ENCODE measurements at places on chromosomes 12 and 14.

DNA sequence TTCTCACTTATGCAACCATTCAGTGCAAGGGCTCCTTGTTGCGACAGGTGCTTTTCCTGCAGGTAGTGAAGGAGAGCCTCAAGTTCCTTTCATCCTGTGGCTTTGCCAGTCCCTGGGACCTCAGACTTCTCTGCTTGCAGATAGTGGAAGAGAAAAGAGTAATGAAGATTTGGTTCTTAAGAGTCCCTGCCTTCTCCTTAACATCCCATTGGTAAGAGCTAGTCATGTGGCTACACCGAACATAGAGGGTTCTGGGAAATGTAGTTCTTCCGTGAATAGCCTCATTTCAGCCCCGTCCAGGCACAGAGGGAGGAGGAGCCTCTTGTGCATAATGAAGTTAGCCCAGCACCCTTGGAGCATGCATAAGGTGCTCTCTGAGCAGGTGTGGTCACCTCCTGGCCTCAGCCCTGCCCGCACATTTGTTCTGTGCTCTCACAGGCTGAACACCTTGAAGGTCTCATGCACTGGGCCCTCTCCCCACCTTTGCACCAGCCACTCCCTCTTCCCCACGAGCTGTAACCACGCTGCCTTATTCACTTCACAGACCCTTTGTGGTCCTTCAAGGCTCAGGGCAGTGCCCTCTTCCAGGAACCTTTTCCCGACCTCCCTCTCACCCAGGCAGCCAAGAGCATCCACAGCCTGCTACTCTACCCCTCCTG is 134.0 kb downstream of the BCL11B start:
- peak; percentile 1 for DNase-seq

DNA sequence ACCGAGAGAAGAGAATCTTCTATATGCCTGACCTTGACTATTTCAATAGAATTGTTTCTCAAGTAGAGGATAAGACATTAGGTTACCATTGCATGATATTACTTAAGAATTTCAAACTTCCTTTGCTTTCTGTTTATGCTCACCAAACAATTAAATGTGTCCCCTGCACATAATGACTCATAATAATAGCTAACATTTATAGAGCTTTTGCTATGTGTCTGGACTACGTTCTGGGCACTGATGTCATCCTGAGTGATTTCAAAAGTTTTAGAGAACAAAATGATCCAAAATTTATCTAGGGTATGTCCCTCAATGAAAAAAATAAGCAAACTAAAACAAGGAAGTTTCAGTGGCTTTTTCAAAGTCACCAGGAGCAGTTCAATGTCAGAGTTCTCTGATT is 38.8 kb downstream of the SLC15A5 start:
- DNase-seq = no peak

- DNase-seq = no peak
These were observed 3.6 kb upstream of the CFAP73 start for GRCh38 chr12:113145720-113146551.

DNA sequence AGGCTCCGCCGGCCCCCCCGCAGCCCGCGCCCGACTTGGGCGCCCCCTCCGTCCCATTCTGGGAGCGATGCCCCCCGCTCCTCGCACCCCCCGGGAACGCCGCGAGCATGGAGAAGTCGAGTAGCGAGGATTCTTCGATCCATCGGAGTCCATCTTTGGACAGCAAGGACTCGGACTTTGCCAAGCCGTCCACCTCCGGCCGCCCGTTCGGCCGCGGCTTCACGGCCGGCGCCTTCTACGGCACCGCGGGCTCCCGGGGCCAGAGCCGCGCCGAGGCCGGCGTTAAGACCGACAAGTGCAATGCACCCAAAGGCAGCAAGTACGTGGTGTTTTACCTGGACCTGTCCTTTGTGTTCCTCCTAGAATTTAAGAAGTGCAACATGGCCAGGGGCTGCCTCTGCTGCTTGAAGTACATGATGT is 123.6 kb downstream of the TSPAN9 start:
- no peak for DNase-seq

GRCh38 chr12:29566441-29566840 is 69.0 kb upstream of the OVCH1 start:
- DNase-seq = no peak

DNA sequence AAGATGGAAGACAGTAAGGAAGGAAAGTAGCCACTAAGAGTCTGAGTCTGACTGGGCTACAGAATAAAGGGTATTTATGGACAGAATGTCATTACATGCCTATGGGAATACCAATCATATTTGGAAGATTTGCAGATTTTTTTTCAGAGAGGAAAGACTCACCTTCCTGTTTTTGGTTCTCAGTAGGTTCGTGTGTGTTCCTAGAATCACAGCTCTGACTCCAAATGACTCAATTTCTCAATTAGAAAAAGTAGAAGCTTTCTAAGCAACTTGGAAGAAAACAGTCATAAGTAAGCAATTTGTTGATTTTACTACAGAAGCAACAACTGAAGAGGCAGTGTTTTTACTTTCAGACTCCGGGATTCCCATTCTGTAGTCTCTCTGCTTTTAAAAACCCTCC is 15.4 kb upstream of the PAPLN start:
- no peak for DNase-seq

- DNase-seq = no peak
These were observed 45.2 kb downstream of the ABCD2 start for GRCh38 chr12:39574378-39574777.

DNA sequence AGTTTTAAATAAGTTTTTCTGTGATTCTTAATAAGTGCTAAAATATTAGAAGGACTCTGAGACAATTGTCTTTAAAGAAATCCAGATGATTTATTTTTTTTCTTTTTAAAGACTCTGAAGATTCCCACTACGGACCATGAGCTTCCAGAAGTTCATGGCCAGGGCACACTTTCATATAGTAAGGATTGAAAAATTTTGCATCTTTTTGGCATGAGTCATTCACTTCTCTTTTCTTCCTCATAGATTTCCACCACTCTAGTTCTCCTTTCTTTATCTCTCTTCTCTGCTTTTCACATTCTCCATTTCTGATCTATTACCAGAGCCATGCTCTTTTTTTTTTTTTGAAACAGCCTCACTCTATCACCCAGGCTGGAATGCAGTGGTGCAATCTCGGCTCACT is 385.8 kb downstream of the FLRT2 start:
- DNase-seq = no peak

GRCh38 chr12:65269603-65270002 is 8.9 kb upstream of the MSRB3 start:
- DNase-seq = no peak

- no peak for DNase-seq
These were observed 83.8 kb upstream of the PIWIL1 start for GRCh38 chr12:130253866-130254265.

GRCh38 chr12:59593761-59594160 is 2.1 kb upstream of the SLC16A7 start:
- DNase-seq = no peak

- DNase-seq = no peak
These were observed 2.2 kb upstream of the RPS6KA5 start for GRCh38 chr14:91062600-91062999.

DNA sequence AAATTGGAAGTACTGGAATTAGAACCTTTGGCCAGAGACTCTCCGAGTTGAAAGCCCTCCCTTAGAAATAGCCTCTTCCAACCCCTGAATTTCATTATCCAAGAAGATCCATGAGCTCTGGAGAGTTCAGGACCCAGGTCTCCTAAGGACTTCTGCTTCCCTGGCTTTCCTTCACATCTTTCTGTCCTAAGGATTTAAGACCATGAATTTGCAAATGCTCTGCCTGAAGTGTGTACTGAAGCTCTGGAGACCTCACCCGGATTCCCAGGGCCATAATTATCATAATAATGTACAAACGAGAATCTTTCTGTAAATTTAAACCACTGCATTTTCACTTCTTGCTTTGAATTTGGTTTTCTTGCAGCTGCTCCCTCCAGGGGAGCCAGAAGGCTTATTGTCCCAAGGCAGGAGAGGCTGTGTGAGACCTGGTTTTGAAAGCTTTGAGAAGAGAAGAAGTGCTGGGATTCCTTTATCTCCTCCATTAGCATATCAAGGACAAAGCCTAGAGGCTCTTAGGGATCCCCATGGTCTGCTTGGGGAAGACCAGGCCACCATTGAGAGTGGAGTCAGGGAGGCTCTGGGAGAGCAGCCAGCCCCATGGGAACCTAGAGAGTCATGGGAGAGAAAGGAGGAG is 41.1 kb downstream of the GLRX5 start:
- DNase-seq = no peak

- no peak for DNase-seq
These were observed 27.8 kb downstream of the FAM222A start for GRCh38 chr12:109741286-109741969.

DNA sequence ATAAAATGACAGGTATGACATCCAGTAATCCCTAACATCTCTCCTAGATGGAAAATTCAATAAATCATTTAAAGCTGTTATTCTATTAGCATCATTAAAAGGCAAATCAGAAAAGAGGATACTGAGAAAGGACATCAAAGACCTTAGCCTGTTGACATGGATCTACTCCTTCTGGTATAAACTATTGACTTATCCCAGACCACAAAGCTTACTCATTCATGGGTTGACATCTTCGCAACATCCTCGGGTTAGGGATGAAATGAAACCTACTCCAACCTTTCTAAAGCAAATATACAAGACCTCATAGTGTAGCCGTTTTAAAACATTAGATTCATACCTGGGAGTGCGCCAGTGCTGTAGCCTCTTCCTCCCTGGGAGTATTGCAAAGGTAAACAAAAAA is 191.5 kb upstream of the BTG1 start:
- no peak for DNase-seq

DNA sequence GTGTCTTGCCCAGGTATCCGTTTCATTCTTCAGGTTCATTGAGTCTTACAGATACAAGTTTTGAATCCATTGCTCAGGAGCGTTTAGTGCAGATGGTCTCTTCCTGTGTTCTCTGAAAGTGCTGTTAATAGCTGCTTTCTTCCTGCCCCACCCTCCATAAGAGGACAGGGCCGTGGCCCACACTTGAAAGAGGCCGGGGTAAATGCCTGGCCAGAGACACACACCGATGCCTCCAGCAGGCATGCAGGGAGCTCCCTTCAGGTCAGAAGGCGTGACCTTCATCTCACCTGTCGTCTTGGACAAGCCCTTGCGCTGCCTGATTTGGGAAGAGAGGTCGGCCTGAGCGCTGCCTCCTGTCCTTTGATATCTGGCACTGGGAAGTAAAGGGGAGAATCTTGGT is 11.6 kb downstream of the PRKAB1 start:
- no peak for DNase-seq

DNA sequence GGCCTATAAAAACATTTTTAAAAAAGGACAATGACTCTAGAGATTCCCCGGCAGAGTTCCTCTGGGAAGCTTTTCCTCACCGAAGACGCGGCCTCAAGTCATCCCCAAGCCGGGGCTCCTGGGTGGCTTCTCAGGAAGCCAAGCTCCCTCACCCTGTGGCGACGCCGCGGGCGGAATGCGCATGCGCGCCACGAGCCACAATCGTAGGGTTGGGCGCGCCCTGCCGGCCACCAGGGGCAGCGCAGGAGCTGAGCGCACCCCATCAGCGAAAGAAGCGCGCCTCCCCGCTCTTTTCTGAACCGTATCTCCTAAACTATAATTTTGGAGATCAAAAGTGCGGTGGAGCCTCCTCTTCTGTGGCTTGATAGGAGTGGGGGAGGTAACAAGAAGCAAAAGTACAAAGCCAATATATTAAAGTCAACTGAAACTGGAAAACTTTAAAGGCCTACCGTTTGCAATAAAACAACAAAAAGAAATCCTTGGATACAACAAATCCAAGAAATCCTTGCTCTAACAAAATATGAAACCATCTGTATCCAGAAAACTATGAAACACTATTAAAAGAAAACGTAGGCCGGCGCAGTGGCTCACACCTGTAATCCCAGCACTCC is 17.4 kb upstream of the CHFR start:
- peak; percentile 74 for DNase-seq

GRCh38 chr12:96220902-96221301 is 26.7 kb downstream of the ELK3 start:
- no peak for DNase-seq

DNA sequence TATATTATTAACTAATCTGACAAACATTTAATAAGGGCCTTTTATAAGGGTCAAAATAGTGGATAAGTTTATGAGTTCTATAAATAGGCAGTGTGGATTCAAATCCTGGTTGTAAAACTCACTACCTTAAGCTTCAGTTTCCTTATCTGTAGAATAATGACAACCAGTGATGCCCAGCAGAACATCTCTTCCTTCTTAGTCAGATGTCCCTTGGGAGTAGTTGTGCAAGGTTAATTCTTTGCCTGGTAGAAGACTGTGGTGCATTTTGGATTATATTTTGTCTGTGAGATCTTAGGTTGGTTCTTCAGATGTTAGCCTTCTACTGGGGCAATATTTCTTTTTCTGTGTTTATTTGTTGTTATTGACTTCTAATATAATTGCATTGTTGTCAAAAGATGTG is 59.5 kb downstream of the ARID2 start:
- DNase-seq = no peak

- no peak for DNase-seq
These were observed 69.3 kb downstream of the HECTD1 start for GRCh38 chr14:31138301-31138700.

DNA sequence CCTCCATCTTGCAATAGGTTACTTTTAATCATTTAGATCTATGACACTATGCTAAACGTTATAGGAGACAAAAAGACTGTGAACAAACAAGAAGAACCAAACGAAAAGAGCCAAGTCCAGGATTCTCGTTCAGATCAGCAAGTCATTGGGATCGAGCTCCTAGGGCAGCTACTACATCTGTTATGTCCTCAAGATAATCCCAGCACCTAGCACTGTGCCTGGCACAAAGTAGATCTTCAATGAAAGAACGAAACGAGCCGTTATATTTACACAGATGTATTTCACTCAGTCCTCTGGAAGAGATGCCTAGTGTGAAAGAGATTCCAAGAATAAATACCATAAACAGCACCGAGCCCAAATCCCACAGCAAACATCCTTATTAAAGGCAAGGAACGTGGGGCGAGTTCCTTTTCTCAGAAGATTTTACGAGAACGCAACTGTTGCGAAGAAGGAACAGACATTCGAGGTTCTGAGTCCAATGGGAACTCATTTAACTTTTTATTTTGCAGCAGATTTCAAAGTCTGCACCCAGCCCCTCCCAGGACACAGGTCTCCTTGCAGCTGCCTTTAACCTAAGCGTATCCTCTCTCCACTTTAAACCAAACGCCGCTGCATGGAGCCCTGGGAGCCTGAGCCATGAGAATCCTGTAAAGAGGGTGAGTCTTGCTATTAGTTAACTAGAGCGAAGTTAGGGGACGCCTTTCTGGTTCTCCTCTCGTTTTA is 544 bp upstream of the TDP1 start:
- DNase-seq = no peak

DNA sequence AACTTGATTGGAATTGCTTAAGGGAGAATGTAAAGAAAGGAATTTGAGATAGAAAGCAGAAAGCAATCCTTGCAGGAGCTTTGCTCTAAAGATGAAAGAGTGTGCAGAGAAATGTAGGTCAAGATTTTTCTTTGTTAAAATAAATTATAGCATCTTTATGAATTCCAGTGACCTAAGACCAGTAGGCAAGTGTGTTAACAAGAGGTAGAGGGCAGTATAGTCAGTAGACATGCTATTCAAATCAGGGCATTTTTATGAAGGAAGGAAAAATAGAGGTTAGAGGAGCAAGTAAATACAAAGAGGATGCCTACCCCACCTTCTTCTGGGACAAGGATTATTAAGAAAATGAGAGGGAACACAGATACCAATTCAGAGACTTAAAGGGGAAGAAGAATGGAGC is 148.5 kb downstream of the PLCZ1 start:
- DNase-seq = no peak

All from hematopoietic multipotent progenitor cell treated with erythropoietin and hydrocortisone succinate and interleukin-3 and kit ligand, for 8 days (in vitro differentiated cells).